Muscle of arm (tissue), 14 donors: ENCODE measurements at places on chromosomes 1 and 21. TPM values are rescaled to one million over a fixed set of nuclear protein-coding genes. Genes with fewer than 3 reads are reported as not detected.

The NT5C1A gene
- polyA plus RNA-seq = 4.6 TPM

The LRRC40 gene
- 18.7 TPM for polyA plus RNA-seq

The SHISAL2A gene
- 3.8 TPM for polyA plus RNA-seq

The NBPF20 gene
- 5.2 TPM for polyA plus RNA-seq

The ADGRL2 gene
- polyA plus RNA-seq = 61.4 TPM

The SGIP1 gene
- polyA plus RNA-seq = 2.9 TPM

The LRRC3 gene
- polyA plus RNA-seq = 2.1 TPM

The C2CD4D gene
- polyA plus RNA-seq = 0.13 TPM

The S100A7 gene
- not detected for polyA plus RNA-seq

The C21orf58 gene
- polyA plus RNA-seq = 4.2 TPM

The TOR3A gene
- 15.3 TPM for polyA plus RNA-seq

The KMO gene
- polyA plus RNA-seq = 0.19 TPM

The GBP7 gene
- polyA plus RNA-seq = not detected

The KIAA0319L gene
- polyA plus RNA-seq = 29.4 TPM
